ENCODE measurements at places on chromosomes 3 and 15. TPM values are rescaled to one million over a fixed set of nuclear protein-coding genes. Genes with fewer than 3 reads are reported as not detected.

GRCh38 chr3:108219336-108219735 is 2.9 kb downstream of the IFT57 start:
- DNase-seq = no peak

DNA sequence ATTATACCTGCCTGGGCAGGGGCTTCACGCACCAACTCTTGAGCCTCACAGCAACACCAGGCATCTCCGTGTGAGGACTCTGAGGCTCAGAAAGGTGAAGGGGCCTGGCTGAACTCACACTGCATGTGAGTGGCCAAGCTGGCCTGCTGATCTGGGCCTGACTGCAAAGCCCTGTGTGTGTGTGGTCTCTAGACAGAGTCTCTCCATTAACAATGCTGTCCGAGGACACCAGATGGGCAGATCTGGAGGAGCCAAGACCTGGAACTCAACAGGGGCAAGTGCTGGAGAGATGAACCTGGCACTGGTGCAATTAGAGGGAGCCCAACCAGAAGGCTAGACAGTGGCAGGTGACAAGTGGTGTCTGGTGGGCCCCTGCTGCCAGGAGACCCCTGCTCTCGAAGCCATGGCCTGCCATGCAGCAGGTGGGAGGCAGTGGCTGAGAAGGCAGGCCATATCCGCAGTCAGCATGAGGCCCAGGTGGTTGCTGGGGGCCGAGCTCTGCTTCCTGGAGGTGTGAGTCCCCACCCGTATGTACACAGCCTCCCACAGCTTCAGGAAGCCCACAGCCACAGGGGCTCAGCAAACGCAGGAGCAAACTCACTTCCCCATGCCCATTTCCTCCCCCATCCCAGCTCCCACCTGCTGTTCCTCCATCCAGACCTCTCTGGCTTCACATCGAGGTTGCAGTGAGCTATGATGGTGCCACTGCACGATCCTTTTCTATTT is 39.0 kb downstream of the CYP11A1 start:
- no peak for DNase-seq

The DIPK2A gene
- 20.2 TPM for total RNA-seq

DNA sequence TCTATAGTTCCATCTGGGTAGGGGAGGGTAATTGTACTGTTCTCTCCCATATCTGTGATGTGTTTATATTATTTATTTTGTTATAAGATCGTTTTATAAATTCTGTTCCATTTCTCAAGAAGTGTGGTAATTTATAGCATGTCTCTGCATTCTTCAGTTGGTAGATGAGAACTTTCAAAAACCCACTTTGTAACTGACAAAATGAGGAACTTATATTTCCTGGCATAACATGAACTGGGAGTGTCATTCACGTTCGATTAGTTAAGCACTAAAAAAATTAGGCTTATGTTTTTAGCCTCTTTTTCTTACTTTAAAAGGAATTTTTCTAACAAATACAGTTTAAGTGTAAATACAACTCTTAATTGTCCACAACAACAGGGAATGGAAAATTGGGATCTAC is 230.8 kb downstream of the CGGBP1 start:
- no peak for DNase-seq

DNA sequence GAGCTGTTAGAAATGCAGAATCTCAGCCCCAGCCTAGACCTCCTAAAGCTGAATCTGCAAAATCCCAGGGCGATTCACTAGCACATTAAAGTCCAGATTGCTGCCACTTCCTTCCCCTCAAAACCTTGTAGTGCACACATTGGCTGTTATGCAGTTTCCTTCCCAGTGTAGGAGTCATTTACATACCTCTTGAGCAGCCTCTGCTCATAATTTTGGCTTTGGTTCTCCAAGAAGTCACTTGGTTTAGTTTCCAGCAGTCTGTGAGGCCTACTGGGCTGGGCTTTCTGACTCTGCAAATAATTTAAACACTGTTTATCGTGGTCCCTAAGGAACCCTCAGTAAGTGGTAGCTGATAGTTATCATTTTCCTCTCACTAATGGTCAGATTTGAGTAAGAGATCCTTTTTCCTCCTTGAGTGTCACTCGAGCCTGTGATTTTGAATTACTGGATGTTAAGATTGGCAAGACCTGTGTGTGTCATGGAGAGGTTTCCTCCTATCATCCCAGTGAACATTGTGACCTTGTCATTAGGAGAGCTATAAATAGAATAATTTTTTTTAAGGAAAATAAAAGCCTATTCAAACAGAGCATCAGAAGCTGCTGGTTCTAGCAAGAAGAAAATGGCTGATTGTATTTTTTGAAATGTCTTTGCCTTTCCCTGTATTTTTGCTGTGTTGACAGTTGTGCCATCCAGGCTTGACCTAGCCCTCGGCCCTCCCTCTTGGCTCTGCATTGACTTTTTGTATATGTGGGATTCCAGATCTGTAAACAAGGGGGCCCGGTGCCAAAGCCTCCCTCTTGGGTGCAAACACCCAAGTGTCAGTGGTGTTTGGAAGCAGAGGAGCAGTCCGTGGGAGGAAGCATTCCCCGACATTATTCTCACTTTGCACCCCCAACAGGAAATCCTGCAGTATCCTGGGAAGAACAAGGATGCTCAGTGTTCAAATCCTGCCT is 134.8 kb upstream of the ANKRD28 start:
- no peak for DNase-seq

The PPM1L gene
- 0.06 TPM for total RNA-seq

The CACNA2D2 gene
- 0.03 TPM for total RNA-seq

The CLEC3B gene
- not detected for total RNA-seq

The SEMA3G gene
- 0.17 TPM for total RNA-seq

DNA sequence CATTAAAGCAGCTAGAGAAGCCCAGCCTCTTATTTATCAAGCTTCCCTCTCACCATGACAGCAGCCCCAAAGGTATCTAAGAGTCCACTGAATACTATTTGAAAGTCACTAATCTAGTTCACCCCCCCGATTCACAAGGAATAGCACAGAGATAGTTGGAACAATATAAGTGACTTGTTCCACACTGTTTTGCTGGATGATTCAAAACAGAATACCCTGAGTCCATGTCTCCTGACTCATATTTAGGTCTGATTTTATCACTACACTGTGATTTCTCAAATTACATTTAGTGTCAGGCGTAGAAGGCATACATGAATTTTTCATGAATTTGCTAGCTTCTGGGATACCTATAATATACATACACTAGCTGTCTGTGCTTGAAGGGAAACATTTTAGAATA is 18.7 kb upstream of the EOGT start:
- no peak for DNase-seq

DNA sequence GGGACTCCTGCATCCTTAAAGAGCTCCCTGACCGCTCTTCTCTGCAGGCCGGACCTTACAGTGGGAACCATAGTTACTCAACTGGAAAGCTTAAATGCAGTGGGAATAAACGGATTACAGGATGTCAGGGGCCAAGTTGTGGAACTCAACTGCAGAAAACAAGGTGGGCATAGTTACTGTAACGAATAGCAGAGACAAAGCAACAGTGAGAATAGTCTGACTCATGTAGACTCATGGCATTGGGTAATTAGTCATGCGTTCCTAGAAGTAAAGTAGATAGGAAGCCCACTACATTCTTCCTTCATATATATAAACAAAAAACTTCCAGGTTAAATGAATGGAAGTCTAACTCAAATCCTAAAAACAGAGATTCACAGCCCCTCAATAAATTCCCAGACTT is 95.5 kb upstream of the CHRNA7 start:
- peak; percentile 10 for DNase-seq

DNA sequence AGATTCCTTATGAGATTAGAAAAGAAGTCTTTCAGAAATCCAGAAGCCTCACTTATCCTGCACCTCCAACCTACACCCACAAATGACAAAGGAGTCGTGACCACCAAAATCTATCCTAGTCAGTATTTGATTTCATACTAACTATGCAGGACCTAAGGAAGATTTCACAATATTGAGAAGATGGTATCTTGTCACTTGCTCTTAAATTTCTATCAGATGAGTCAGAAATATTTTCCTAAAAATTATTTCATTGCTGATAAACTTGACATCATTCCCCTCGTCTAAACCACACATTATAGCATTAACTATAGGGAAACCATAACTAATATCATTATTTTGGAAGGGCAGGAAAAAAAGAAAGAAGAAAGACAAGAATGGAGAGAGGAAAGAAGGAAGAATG is 138.0 kb upstream of the THBS1 start:
- no peak for DNase-seq

The CLDN16 gene
- total RNA-seq = 15.8 TPM

DNA sequence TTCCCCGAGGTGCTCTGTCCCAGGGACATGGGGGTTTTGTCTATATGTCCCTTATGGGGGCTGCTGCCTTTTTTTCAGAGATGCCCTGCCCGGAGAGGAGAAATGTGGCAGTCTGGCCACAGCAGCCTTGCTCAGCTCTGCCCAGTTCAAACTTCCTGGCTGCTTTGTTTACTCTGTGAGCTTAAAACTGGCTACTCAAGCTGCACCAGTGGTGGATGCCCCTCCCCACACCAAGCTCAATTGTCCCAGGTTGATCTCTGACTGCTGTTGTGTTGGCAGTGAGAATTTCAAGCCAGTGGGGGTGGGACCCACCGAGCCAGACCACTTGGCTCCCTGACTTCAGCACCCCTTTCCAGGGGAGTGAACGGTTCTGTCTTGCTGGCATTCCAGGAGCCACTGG is 188.9 kb downstream of the STXBP5L start:
- DNase-seq = no peak

DNA sequence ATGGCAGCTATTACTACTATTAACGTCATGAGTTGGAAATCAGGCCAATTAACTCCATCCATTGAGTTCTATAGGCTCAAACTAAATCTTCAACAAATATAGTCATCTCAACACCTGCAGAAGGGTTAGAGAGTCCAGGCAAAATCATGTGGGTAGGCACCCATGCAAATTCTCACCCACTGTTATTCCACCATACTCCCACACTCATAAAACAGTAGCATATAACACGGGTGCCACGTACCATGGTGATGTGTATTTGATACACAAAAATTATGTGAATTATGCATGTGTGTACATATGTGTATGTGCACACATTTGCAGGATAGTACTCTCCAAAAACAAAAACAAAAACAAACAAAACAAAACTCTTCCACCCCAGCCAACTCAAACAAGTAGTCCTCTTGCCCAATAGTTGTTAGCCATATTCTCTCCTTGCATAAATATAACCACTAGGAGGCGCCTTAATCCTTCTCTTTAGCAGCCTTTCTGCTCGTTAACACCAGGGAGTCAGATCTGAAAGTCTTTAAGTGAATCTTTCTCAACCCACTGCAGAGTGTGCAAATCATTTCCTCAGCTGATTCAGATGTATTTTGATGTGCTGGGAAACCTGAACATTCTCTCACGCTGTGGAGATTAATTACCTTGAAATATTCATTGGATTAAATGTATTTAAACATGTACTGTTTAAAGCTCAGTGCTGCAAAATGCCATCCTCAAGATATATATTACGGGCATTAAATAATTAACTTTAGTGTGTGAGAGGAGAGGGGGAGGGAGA is 38.0 kb upstream of the COPB2 start:
- DNase-seq = peak; percentile 72

Data from Caki2 (cell line).